BJ (cell line): ENCODE measurements at places on chromosomes 4 and X.
A peak's percentile ranks its signal among the peaks of the same experiment; 100 is the strongest.

- DNase-seq = no peak
Observed at GRCh38 chr4:6676722-6677558, 16.7 kb upstream of the S100P start.

DNA sequence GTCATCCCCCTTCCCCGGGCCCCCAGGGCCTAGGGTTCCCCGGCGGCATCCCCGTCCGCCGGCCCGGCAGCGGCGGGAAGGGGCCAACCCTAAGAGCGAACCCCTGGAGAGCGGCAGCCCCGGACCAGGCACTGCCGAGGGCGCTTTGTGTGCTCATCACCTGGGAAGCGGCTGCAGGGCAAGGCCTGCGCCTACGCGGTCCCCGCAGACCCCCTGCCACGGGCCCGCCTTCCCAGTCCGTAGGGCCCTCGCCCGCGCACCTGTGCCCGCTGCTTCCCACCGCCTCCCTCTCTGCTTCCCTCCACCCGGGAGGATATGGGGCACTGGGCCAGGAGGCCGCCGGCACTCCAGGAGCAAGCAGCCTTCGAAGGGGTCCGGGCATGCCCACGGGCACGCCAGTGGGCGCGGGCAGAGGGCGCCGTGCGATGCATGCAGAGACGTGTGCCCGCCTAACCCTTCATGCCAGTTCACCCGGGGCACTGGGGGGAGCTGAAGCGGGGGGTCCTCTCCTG is 2.6 kb downstream of the FLNA start:
- DNase-seq = no peak

DNA sequence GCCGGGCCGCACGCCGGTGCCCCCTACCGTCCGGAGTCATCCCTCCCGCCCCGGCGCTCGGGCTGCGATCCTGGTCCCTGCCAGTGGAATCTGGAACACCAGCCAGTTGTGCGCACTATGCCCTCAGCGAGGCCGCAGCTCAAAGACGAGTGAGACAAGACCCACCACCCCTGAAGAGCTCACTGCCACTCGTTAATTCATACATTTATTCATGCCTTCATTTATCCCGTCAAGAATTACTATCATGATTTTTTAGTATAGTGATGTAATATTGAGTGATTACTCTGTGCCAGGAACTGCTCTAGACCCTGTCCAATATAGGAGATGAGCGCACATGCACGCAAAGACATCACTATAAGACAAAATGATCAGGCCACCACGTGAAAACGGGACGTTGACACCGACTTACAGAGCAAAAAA is 247 bp upstream of the PPA2 start:
- DNase-seq = no peak

DNA sequence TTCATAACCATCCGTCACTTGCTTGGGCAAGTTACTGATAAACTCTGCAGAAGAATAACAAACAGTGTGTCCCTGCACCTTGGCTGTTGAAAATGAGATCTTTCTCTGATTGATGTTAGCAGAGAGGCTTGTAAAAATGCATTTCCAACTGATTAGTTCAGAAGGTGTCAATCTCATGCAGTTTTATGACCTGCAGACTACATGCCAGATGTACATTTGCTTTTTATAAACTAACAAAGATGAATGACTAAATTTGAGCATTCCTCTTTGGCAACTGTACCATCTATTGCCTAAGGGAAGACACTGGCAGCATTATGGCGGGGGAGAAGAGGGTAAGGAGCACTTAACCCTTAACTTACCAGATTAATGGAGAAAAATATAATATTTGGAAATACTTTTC is 192.8 kb downstream of the DCTD start:
- peak; percentile 17 for DNase-seq

GRCh38 chr4:153741541-153741940 is 18.3 kb downstream of the RNF175 start:
- DNase-seq = no peak

DNA sequence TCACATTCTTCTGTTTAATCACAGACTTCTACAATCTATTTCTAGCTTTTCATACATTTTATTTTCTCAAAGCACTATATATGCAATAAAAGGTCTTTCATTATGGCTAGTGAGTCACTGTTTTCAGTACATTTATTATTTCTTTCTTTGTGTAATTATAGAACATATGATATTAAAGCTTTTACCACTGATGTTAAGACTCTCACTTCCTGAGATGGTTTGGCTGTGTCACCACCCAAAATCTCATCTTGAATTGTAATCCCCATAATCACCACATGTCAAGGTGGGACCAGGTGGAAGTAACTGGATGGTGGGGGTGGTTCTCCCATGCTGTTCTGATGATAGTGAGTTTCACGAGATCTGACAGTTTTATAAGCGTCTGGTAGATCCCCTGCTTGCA is 41.9 kb downstream of the UBA6 start:
- DNase-seq = no peak

DNA sequence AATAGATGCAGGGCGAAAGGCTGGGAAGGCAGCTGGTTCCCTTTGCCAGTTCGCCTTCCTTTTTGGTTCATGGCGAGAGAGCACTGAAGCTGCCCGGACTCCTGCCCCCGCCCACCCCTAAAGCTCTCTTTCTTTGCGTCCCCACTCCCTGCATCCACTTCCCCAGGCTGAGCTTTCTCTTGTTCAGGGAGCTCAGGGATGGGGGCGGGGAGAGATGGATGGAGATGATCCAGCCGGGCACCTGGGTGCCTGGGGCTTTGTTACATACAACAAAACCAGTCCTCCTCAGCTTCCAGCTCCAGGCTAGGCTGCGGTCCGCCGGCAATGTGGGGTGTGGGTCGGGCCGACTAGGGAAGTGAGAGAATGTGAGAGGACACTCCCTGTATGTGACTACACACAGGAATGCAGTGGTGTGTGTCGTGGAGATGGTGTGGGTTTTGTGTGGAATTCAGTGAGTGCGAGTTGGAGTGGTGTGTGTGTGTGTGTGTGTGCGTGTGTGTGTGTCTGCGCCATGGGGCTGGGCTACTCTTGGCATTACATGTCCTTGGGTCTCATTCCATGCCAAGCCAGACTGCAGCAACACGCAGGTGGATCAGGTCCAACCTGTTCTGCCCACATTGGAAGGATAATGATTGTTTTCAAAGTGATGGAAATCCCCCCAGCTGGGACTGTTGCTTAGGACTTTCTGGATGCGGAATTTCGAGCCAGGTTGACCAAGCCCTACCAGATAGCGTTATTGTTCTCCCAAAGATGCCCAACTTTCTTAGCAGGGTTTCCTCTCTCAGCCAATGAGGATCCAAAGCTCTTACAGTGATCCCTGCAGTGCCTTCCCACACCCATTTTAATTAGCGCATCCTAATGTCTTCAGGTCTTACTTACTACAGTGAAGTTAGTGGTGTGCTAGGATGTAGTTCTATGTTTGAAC is 149.4 kb upstream of the CHRDL1 start:
- no peak for DNase-seq

- no peak for DNase-seq
Observed at GRCh38 chrX:35711281-35711680, 86.9 kb upstream of the MAGEB16 start.

DNA sequence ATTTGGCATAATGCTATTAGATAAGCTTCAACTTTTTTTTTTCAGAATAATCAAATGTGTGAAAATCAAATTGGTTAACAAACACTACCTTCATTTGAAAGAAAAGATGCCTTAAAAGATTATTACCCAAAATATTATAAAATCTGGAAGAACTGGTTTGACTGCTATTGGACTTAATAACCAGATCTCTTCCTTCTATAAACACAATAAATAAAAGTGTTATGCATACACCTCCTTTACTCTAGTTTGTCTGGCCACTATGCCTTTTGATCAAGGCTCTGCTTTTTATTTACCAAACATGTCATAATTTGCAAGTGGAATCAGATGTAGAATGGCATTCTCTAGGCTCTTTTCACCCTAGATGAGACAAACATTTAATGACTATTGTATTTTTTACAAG is 897.3 kb upstream of the EPHA5 start:
- DNase-seq = no peak

GRCh38 chrX:150203248-150203645 is 159.9 kb upstream of the MAMLD1 start:
- DNase-seq = no peak

DNA sequence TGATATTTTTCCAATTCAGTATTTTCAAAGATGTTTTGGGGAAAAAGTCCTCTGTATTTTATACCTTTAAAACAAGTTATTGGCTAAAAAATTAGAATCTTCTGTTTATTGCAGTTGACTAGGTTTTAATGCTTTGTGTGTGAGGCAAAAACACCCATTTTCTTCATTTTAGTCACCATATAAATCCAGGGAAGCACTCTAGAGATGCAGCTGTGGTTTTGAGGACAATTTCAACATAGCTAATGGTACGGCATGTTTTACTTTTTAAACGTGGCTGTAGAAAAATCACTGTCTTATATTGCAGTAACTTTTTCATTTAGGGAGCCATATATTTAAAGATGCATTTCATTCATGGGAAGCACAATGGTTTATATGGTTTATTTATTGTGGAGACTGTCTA is 129.1 kb upstream of the PITX2 start:
- no peak for DNase-seq

DNA sequence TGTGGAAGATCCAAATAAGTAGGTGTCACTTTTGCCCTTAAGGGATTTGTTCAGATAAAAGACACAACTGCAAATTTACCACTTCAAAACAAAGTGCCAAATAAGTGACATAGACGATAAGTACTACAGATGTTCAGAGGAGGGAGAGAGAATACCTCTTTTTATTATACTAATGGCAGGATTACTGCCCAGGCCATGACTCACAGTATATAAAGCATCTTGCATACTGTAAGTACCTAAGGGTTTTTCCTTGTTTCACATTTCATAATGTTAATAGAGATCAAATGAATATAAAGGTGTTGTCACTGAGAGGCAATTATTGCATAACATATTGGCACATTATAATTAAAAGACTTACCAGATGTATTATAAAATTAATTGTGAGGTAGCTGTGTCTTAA is 46.4 kb downstream of the PTPN13 start:
- DNase-seq = peak; percentile 12

DNA sequence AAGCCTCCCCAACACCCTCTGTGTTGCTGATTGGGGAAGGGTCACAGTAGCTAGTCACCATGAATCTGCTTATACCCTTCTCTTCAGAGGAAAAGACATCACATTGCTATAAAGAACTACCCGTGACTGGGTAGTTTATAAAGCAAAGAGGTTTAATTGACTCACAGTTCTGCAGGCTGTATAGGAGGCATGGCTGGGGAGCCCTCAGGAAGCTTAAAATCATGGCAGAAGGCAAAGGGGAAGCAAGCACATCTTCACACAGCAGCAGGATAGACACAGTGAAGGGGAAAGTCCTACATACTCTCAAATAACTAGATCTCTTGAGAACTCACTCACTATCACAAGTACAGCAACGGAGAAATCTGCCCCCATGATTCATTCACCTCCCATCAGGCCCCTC is 229.4 kb upstream of the FTHL17 start:
- DNase-seq = no peak

DNA sequence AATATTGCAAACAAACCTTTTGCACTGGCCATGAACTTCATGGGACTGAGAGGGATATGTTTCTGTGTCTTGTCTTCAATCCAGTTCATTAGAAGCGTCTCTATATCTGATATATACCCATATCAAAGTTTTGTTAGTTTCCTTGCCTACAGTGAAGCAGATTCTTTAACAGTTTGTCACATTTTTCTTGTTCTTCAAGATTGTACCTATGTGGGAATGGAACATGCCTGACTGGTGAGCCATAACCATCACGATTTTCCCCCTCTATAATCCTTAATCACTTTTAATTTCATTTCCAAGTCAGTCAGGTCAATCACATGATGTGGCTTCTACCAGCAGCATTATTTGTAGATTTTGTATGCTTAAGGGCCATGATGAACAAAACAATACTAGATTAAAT is 197.1 kb upstream of the PDE5A start:
- no peak for DNase-seq

DNA sequence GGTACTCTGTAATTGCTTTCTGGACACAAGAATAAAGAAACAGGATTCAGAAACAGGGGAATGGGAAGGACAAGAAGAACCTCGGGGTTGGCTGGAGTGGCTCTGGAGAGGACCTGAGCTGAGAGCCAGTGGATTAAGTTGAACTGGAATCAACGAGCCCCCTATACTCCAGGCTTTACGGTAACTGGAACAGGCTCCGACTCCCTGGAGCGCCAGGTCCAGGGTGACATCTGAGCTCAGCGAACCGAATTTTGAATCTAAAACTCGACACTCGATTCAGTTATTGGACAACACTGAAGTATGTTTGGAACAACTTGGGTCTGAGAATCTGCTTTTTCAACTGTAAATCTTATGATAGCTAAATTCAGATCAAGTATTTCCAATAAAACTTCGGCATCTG is 23.9 kb downstream of the HMX1 start:
- no peak for DNase-seq

GRCh38 chrX:45771560-45772340 is 571.1 kb upstream of the DIPK2B start:
- no peak for DNase-seq

- DNase-seq = no peak
Observed at GRCh38 chr4:182400790-182401189, 157.6 kb downstream of the TENM3 start.

DNA sequence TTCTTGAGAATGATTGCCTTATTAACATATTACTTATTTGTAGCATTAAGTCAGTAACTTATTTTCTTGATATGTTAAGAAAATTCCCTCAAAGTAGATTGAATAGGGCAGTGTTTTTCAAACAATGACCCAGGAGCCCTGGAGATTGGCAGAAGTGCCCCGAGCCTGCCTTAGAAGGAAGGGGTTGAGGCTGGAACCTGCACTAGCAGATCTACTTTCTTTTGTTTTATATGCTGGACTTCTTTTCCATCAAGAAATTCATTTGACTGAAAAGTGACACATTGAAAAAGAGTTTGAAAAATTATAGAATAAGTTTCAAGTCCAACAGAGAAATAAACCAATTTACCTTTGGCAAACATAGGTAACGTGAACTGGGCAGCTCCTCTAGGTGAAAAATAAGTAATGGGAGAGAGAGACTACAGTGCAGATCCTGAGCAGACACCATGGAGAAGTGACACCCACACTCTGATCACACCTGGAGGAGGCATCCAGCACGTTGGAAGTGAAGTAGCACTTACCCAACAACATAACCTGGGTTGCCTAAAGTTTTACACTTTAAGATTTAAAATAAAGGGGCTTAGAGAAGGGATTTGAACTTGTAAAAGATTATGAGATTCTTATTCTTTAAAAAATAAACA is 18.6 kb downstream of the ARSJ start:
- DNase-seq = no peak

GRCh38 chrX:437661-438390 is 51.1 kb upstream of the PPP2R3B start:
- DNase-seq = no peak

- DNase-seq = no peak
Observed at GRCh38 chr4:155529716-155530115, 136.9 kb upstream of the GUCY1A1 start.

DNA sequence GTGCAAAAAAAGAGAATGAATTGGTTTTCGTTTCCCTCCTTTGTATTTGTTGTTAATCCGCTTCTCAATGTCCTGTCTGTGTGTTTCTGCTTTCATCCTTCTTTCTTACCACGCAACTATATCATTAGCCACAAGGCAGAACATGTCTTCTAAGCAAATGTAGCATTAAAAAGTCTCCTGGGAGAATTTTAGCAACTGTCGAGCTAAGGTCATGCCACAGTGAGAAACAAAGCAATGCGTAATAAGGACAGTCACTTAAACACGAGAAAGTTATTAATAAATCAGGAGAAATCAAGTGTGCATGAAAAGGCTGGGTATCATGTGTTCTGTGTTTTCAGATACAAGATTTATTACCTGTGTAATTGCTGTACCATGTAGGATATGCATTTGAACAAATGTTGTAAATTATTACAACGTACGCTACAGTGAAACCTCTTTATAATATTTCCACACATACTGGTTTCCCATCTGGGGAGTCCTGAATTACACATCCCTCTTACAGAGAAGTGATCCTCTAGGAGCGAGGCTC is 890.8 kb downstream of the TRIML1 start:
- no peak for DNase-seq

GRCh38 chrX:79081895-79082512 is 62.5 kb upstream of the GPR174 start:
- DNase-seq = no peak
